ENCODE measurements at places on chromosomes 13 and 19. TPM values are rescaled to one million over a fixed set of nuclear protein-coding genes. Genes with fewer than 3 reads are reported as not detected.

DNA sequence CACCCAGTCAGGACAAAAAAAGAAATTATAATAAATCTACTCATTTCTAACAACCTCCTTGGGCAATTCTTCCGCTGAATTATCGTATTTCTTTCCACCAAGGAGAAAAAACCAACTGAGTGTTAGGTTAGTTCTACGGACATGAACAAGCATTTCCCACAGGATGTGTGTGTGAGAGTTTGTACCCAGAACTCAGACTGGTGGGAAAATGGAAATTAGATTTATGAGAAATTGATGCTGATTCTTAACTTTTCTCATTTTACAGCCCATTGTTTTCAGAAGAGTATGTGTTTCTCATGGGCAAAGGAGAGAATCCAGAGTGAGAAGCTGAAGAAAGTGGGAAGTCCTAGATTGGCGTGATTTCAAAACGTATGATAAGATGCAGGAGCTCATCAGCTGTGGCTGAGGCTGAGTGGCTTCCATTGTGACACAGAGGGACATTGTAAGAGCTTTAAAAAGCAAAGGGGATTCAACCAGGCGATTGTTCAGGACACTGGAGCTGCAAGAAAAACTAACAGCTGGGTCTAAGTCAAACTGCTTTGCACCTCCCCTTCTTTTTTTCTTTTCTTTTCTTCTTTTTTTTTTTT, 184.7 kb upstream of the ARGLU1 start:
- no peak for DNase-seq

DNA sequence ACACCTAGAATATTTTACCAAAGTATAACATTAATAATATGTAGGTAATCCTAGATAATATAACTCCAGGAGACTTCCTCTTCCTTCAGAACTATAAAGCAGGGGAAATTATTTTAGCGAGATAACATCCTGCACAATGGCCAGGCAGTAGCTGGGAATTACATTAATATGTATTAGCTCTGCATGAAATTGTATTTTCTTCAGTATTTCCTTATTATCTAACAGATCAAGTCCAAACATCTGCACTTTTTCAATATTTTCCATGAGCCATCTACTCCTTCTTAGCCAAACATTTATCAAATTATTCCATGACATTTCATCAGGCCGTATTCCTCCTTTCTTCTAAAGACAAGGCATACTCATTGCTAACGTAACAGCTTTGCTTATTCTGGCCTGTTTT, 98.8 kb upstream of the PCDH9 start:
- peak; percentile 1 for DNase-seq

Gene MAST3
- total RNA-seq, result 4.0 TPM

- DNase-seq, result peak; percentile 68
Measured at GRCh38 chr19:12834566-12834943, at the start of gene RTBDN. TSS of gene RTBDN (minus strand) at chr19:12834579. CDS start at chr19:12829979, 4,600 bp downstream.

DNA sequence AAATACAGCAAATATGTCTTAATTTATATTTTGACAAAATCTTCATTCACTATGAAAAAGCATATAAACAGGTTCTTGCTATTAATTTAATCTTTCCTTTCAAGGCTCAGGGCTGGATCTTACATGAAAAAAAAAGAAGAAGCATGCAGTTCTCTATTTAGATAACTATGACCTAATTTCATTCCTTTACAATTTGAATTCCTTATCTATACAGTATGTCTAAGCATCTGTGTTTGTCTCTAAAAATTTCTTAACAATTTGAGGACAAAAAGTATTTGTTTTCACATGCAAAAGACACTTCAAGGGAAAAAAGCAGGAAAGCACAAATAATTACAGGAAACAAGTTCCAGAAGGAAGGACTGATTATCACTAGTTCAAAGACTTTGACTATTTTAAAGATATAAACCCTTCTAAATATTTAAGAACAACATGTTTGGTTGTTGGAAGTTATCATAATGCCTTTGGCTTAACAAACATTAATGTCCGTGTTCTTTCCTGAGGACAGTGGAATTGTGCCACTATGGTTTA, 157.5 kb downstream of the TBC1D4 start:
- DNase-seq, result no peak

Gene NRTN
- total RNA-seq, result 8.5 TPM

DNA sequence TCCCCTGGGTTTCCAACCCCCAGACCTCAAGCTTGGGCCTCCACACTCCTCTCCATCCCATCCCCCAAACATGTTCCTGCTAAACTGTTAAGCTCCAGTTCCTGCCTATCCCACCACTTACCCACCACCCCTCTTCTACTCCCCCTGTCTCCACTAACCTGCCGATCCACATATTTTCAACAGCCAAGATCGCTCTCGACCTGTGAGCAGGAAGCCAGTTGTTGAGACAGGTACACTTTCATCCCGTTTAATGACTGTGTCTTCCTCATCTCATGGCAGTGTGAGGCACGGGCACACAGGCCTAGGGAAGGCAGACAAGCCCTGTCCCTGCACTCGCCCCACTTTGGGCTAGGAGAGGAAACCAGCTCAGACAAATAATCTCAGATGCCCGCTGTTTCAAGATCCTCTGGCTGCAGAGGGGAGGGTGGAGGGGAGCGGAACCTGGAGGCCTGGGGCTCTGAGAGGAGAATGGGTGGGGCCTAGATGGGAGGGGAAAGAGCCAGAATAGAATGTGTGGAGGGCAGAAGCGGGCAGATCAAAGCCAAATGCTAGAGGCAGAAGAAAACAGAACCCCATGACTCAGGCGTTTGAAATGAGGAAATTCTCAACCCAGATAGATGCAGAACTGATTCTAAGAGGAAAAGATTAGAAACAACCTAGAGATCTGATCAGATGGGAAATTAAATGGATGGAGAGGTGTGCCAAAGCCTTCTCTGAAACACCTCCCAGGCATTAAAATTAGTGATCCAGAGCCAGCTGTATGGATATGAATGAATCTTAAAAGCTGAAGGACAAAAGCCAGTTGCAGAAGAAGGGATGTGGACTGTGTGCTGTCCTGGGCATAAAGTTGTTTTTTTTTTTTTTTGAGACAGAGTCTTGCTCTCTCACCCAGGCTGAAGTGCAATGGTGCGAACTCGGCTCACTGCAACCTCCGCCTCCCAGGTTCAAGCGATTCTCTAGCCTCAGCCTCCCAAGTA, 16.9 kb upstream of the CYP2S1 start:
- peak; percentile 90 for DNase-seq

Gene OVOL3
- not detected for total RNA-seq

- DNase-seq, result no peak
Measured at GRCh38 chr19:41690801-41691065, 2.7 kb upstream of the CEACAM7 start.

DNA sequence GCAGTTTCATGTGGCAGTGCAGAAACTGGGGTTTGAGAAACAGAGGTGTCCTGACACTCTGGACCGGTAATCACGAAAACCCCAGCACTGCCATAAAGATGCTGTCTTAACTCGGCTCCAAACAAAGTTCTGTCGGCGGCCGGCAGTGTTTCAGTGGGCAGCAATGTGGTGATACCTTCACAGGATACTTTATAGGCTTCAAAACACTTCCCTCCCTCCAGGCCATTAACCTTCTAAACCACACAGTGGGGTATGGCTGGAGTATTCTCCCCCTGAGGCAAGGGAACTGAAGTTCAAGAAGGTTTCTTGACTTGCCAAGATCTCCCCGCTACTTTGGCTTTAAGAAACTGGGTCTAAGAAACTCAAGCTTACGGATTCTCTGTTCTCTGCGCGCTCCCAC, 1.1 kb downstream of the RUBCNL start:
- peak; percentile 31 for DNase-seq

Gene TUBB4A
- 2.9 TPM for total RNA-seq

Gene ZNF534
- not detected for total RNA-seq

Gene TMEM38A
- 7.4 TPM for total RNA-seq

DNA sequence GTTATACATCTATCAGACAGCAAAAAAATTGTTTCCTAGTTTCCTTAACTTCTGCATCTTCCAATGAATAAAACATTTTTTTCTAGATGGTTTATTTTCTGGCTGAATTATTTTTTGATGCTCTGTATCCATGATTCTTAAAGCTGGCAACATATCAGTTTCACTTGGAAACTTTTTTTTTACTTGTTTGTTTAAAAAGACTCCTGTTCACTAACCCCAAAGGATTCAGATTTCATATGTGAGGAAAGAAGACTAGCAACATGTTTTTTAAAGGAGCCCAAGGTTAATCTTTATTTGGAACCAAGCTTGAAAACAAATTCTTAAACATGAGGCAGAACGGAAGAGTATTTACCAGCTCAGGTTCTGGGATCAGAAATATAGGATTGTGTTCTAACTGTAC, 632.3 kb downstream of the SLITRK6 start:
- DNase-seq, result no peak
